ENCODE measurements at places on chromosomes 11 and 22.

DNA sequence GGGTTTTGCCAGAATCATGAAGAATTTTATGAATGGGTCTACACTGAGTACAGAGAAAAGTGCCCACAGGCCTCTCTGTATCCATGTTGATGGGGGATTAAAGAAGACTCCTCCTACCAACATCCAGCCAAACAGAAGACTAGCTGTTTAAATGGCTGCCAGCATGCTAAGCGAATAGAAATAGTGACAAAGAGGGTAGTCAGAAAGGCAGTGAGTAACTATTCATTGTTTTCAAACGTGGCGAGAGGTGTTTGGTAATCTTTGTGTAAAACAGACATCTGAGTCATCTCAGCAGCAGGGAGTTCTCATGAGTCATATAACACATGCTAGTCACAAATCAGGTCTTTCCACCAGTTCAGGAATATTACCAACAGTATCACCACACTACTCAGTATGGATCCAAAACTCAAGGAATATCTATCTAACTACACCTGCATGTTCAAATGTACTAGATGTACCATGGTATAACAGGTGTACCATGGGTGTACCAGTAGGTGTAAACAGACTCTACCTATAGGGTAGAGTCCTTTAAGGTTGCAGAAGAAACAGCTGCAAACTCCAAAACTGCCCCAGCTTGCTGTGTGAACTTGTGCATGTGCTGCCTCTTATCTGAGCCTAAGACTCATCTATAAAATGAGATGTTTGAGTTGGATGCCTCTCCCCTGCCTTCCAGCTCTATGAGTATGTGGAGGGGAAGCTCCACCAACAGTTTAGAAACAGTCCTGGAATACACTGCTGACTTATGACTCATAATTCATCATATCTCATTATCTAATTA, 82.0 kb downstream of the SLC1A2 start:
- no peak for DNase-seq

DNA sequence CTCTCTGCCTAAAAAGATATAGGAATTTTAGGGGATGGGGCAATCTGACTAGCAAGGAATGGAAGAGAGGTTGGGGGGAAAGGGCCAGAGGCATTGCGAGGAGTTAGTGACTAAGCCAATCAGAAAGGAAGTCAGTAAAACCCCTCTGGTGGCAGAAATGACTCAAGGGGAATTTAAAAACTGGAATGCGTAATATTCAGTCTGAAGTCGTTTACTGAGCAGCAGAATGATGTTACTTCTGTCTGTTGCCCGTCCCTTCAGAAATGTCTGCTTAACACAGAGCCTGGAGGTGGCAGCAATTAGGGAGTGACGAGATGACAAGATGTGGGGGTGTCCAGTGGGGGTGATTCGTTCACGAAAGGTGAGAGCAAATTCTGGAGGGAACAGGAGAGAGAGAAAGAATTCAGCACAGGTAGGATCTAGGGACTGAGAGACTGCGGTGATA, 107.7 kb upstream of the CLMP start:
- no peak for DNase-seq

DNA sequence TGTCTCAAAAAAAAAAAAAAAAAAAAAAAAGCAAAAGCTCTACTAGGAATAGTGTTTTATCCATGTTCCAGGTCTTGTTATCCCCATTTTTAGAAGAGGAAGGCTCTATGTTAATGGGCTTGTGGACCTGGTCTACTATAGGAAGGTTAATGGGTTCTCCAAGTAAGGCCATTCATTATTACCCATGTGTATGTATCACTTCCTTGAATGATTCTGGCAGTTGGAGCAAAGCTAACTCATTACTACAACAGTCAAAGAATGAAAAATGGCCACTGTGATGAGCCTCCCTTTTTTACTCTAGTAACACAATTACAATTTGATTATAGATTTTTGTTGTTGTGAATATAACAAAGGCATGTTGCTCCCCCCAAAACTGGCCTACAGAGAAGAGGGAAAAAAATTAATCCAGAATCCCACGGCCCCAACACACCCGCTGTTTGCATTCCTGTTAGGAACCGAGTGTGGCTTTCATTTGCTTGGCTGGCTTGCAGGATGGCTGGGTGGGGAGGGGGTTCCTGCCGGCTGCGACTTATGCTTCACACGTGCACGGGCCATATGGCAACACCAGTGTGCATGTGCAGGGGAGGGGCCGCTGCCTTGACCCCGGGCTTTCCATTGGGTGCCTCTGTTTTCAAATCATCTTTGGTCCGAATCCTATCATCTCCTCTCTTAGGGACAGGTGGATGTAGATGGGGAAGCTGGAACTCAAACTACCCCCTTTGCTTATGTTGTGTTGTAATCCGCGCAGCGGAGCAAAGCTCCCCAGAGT, 148.8 kb downstream of the HIPK3 start:
- DNase-seq, result no peak

DNA sequence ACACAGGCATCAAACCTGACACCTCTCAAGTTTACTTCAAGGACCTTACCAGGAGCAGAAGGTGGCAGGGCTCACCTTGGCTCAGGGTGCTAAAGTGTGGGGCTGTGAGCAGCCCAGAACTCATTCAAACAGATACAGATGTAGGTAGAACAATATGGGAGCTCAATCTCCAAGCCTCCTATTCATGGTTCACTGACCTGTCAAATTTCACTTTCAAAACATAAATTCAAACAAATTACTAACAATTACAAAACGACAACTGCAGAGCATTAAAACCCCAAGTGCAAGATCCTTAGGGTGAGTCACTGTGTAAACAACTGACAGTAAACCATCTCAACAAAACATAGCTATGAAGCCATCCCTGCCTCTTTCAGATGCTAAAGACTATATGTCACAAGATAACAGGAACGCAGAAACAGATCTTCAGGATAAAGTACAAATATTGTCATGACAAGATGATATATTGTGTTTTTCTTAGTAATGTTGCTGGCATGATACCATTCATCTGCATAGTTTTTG, 303.5 kb upstream of the ANO3 start:
- DNase-seq, result no peak

DNA sequence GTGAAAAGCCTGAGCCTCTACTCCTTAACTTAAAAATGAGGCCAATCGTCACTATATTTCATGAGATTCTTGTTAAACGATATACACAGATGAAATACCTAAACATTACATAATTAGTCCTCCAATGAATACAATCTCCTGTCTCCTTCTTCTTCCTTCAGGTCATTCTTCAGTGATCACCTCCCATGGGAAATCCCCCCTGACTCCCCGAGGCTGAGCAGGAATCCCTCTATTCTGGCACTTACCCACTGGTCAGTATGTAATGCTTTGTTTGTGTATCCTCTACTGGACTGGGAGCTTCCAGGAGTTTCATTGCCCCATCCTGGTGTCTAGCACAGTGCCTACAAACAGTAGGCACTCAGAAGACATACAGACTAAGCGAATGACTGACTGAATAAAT, 52.3 kb downstream of the RAB38 start:
- no peak for DNase-seq

- DNase-seq, result no peak
These were observed 93.0 kb downstream of the GUCY1A2 start for GRCh38 chr11:106925245-106925644.

DNA sequence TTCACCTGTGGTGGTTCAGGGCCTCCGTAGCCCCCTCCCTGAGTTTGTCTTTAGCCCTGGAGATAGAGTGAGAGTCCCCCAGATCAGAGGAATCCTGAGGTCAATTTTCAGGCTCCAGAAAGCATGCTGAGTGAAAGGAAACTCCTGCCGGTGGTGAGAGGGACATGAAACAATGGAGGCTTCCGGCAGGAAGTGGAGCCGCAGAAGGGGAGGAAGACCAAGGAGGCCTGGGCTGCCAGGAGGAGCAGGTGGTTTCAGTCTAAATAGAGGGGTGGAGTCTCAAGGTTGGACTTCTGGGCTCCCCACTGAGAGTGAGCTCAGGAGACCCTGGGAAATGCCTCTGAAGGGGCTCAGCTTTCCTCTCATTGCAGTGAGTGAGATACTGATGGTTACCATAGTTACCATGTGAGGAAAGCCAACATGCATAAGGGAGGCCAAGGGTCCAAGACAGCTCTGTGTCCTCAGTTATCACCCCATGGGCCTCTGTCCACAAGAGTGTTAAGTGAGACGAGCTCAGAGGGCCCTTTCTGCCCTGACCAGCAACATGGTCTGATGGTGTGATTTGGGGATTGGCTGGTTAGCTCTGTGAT, 10.7 kb downstream of the SLCO2B1 start:
- no peak for DNase-seq

GRCh38 chr11:75337195-75337654, 14.2 kb downstream of the ARRB1 start:
- no peak for DNase-seq

GRCh38 chr11:57260937-57261783, 24.1 kb upstream of the APLNR start:
- DNase-seq, result no peak

DNA sequence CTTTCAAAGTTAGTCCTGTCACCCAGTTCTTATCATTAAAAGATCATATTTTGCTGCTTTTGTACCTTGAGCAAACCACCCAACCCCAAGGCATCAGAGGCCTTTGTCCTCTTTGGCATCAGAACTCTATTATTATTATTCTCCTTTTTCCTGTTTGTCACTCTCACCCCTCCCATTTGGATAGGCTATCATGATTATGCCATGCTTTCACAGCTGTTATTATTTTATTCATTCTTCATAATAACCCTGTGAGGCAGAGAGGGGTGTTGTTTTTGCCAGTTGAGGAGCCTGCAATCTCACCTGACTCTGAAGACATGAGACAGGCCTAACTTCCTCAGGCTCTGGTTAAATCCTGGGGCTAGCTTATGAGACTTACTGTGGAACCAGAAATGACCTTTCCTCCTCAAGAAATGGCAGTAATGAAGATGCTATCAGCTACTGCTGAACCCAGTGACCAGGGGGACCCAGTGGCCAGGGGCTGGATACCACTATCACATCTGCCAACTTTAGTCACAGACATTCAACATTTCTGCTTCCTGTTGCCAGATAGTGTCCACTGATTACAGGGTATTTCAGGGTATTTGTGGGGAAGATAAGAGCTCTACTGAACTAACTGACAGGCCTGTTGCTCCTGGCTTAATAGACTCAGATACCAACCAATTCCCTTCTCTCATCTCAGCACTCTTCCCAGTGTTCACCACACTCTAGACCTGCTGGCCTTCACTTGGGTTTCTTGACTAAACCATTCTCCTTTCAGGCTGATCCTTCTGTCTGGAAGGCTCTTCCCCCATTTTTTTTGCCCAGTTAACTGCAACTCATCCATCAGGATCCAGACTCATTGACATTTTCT, 11.8 kb upstream of the SWAP70 start:
- DNase-seq, result no peak

DNA sequence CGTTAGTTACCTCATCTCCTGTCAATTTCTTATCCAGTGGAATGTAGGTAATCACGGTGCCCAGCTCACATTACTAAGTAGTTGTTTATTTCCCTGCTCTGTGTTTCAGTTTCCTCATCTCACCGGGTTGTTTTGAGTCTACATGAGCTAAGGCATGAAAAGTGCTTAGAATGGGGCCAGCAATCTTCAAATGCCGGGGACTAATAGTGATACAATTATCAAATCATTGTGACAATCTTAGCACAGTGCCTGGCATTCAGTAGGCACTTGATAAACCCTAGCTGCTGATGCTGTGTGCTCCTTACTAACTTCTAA, 53.3 kb upstream of the CD5 start:
- no peak for DNase-seq

- no peak for DNase-seq
These were observed 13.7 kb downstream of the FAM118B start for GRCh38 chr11:126225295-126225665.

GRCh38 chr11:2377511-2378443, 667 bp downstream of the CD81 start:
- DNase-seq, result no peak

All from stimulated activated CD8-positive, alpha-beta memory T cell treated with anti-CD3 and anti-CD28 coated beads, Interleukin-4, amount 100 ng/mL, for 4 hours (primary cell).